ENCODE measurements at places on chromosomes 1 and 21.

DNA sequence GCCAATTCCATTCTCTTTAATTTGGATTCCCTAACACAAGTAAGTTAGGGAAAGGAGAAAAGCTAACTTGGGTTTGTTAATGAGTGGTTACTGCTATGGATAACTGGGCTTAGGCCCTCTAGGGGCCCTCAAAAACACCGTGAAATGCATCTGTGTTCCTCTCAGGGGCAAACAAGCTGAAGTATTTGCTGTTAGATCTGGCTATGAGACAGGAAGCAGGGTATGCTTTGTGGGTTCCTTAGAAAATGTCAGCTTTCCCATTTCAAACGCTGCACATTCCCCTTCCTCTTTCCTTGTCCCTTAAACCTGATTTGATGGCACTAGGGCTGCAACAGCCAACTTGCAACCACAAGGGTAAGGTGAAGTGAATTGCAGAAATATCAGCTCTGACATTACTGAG lies 5.7 kb upstream of the CAP1 start:
- no peak for DNase-seq

- DNase-seq: no peak
Observed at GRCh38 chr1:199733125-199733524, 294.4 kb upstream of the NR5A2 start.

- no peak for DNase-seq
Observed at GRCh38 chr1:228653748-228654147, 81.5 kb upstream of the RHOU start.

GRCh38 chr1:67850151-67850551 lies 16.9 kb upstream of the GNG12 start:
- DNase-seq: no peak

GRCh38 chr1:54581621-54582035 lies 33.6 kb downstream of the ACOT11 start:
- no peak for DNase-seq

- no peak for DNase-seq
Observed at GRCh38 chr1:186295980-186296379, 79.1 kb downstream of the TPR start.

- DNase-seq: no peak
Observed at GRCh38 chr1:84159533-84160240, 15.6 kb downstream of the PRKACB start.

GRCh38 chr1:1206376-1206965 lies at the start of gene TNFRSF18:
TSS of gene TNFRSF18 (minus strand) at chr1:1206592. CDS start at chr1:1206571, 21 bp downstream.
- no peak for DNase-seq

DNA sequence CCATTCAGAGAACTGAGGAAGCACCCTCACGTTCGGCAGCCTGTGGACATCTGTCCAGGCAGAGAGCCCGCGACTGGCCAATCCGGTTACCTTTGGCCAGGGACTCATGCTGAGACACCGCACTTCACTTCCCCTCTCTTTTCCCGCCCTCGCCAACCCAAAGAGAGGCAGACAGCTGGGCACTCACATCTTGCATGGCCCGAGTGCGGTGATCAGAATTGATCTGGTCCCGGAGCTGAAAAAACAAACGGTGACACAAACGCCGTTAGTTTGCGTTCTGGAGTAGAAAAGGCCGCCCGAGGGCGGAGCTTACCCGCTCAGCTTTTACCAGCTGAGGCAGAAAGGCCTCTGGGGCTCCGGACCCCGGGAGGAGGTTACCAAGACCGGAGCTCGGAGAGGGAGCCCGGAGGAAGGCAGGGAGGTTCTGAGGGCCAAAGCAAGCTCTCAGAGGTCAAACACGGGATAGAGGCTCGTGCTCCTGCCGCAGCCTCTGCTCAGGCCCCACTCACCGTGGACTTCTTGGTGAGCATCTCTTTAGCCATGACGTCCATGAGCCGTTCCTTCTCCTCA lies 376 bp downstream of the SF3A3 start:
- no peak for DNase-seq

GRCh38 chr21:45747802-45748445 lies 104.4 kb downstream of the PCBP3 start:
- no peak for DNase-seq

GRCh38 chr1:203133970-203134725 lies 6.6 kb downstream of the ADORA1 start:
- DNase-seq: no peak

GRCh38 chr1:232690285-232690935 lies 60.5 kb upstream of the SIPA1L2 start:
- DNase-seq: no peak

DNA sequence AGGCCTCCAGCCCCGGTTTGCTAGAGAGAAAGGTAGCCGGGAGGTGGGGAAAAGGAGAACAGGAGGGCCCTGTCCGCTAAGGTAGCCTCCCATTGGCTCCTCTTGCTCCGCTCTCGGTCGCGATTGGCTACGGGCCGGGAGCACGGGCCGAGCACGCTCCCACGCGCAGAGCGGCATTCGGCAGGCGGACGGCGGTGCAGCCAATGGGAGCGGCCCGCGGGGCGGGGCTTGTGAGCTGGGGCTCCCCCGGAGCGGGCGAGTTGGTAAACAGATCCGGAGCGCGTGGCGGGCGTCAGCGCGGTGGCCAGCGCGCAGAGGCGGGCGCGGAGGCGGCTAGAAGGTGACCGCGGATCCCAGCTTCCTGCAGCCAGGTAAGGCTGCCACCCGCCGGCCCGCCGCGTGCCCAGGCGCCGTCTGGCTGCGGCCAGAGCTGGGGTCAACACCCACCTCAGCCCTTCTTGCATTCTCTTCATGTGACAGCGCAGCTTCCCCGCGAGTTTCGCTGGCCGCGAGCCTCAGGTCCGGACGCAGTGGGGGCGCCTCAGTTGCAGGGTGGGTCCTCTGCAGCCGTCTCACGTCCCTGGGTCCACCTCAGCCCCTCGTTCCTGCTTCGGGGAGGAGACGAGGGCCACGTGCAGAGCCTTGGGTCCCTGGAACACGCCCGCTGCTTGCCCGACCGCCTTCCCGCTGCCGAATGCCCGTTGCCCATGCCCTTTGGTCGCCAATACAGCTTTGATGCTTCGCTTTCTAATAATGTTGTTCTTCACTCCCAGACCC lies at the start of gene COQ8A:
TSS of gene COQ8A (plus strand) at position 266 of the 777 bp plus-strand sequence. CDS start 21,092 bp downstream, outside the sequence.
- peak; percentile 99 for DNase-seq

GRCh38 chr1:221777431-221778072 lies 35.7 kb upstream of the DUSP10 start:
- no peak for DNase-seq

- no peak for DNase-seq
Observed at GRCh38 chr1:21754583-21754982, 28.4 kb downstream of the USP48 start.

GRCh38 chr21:34530261-34530660 lies 18.3 kb upstream of the KCNE1 start:
- no peak for DNase-seq

DNA sequence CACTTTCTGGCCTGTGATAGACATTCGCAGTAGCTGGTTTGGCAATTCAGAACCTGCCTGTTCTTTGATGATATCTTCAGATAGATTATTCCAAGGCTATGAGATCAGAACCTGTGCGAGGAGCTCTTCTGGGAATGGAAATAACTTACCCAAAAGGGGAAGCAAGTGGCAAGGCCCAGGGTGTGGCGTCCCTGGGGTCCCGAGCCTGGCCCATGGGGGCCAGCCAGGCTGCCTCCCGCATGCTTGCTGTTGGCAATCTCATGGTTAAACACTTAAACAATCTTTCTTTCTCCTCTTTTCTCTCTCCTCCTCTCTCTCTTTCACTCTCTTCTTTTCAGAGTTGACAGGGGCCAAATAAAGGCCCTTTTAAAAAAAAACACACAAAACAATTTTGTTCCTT lies 108.1 kb downstream of the RNF220 start:
- DNase-seq: no peak

- DNase-seq: no peak
Observed at GRCh38 chr1:161017756-161018630, 3.0 kb downstream of the F11R start.

- no peak for DNase-seq
Observed at GRCh38 chr1:56573311-56573710, 6.1 kb downstream of the PLPP3 start.

DNA sequence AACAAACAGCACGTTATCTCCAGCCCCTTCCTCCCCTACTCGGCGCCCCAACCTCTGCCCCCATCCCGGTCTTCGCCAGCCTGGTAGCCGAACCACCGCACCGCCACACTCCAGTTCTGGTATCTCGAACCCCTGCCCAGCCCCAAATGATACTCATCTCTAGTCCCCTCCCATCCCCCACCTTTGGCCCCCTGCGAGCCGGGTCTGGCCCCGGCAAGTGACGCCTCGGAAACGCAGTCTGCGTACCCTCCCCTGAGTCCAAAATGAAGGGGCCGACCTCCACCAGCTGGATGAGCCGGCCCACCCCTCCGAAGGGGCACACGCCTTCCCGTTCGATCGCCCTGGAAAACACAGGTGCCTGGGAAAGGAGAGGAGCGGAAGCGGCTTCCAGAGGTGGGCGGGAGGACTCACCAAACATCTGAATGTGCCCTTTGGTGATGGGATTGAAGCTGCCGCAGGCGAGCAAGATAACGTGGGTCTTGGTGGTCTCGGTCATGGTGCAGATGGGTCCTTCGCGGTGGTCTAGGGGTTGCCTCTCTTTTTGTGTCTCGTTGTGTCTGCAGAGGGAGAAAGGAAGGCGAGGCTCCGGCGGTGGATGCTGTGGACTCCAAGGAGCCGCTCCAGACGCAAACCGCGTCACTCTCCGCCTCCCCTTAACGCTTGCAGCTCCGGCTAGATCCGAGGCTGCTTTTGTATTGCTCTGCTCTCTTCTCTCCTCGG lies at the start of gene NMNAT2:
TSS of gene NMNAT2 (minus strand) at position 609 of the 720 bp plus-strand sequence. CDS start at position 496, 113 bp downstream.
- peak; percentile 31 for DNase-seq

GRCh38 chr1:58904299-58905125 lies 120.7 kb upstream of the JUN start:
- DNase-seq: no peak

DNA sequence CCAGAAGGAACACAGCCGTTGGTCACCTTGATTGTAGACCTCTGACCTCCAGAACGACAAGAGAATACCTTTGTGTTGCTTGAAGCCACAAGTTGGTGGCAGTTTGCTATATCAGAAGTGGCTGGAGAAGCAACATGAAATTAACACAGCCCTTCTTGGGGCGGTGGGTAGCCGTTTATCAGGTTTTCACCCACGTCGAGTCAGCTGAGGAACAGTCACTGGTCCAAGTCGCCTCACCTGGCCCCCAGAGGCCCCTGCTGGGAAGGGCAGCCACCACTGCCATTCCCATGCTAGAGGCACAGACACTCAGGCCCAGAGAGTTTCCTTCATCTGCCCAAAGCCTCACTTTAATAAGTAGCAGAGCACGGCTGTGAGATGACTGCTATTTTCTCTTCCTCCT lies 37.7 kb downstream of the TMEM51 start:
- DNase-seq: no peak

- no peak for DNase-seq
Observed at GRCh38 chr1:214402613-214403083, 121.7 kb downstream of the SMYD2 start.

- DNase-seq: no peak
Observed at GRCh38 chr1:15974855-15975254, 1.0 kb downstream of the ZBTB17 start.

DNA sequence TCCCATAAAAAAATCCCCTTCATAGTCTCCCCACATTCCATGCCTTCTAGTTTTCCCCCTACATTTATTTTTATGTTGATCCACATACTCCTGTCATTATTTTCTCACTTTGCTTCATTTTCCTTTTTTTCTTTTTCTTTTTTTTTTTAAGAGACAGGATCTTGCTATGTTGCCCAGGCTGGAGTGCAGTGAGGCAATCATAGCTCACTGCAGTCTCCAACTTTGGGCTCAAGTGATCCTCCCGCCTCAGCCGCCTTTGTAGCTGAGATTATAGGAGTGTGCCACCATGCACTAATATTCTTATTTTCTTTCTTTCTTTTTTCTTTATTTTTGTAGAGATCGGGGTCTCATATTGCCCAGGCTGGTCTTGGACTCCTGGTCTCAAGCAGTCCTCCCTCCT lies 7.8 kb downstream of the RNF2 start:
- DNase-seq: no peak

GRCh38 chr1:66311092-66311491 lies 222.9 kb upstream of the SGIP1 start:
- no peak for DNase-seq

- no peak for DNase-seq
Observed at GRCh38 chr1:170470121-170470520, 61.8 kb upstream of the GORAB start.

- no peak for DNase-seq
Observed at GRCh38 chr1:110083061-110083865, 12.8 kb upstream of the ALX3 start.

DNA sequence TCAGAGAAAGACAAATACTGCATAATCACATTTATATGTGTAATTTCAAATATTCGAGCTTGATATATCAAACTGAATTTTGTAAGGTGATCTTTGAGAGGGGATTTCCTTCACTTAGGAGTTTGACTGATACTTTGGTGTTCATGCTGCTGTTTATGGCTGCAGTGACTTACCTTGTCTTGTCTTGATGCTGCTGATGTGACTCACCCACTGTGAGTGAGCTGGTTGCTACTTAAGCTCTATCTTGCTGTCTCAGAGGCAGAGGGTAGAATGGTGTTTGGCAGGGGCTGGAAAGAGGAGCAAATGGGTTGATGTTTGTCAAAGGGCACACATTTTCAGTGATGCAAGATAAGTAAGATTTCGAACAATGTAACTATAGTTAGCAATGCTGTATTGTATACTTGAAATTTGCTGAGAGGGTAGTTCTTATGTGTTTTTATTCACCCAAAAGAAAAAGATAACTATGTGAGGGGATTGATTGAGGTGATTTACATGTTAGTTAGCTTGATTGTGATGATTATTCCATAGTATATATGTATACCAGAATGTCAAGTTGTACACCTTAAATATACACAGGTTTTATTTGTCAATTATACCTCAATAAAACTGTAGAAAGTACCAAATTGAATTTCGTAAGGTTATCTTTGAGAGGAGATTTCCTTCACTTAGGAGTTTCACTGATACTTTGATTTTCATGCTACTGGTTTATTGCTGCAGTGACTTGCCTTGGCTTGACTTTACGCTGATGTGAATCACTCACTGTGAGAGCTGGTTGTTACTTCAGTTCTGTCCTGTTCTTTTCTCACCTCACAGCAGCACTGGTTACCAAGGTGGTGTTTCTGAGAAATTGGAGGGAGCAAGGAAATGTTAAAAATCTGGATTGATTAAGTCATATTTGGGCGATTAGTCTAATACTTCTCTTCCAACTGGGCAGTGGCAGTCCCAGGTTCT lies 94.5 kb upstream of the SLC5A9 start:
- DNase-seq: no peak

DNA sequence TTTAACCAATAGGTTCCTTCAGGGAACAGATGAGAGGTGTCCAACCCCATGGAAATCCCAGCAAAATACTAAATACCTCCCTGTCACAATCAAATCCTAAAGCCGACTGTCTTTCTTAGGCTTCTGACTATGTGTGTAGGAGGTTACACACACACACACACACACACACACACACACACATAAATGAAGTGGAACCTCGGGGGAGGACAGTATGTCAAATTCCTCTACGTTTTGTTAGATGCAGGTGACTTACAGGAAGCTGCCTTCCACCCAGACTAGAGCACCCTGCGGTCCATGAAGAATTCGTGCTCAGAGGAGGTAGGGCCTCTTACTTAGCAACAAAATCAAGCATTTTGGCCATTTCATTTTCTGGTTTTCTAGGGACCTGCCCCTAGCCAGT lies 16.4 kb downstream of the RSPH1 start:
- no peak for DNase-seq

- no peak for DNase-seq
Observed at GRCh38 chr1:41498804-41499203, 14.3 kb upstream of the EDN2 start.
